ENCODE measurements at places on chromosomes 11 and 22.

DNA sequence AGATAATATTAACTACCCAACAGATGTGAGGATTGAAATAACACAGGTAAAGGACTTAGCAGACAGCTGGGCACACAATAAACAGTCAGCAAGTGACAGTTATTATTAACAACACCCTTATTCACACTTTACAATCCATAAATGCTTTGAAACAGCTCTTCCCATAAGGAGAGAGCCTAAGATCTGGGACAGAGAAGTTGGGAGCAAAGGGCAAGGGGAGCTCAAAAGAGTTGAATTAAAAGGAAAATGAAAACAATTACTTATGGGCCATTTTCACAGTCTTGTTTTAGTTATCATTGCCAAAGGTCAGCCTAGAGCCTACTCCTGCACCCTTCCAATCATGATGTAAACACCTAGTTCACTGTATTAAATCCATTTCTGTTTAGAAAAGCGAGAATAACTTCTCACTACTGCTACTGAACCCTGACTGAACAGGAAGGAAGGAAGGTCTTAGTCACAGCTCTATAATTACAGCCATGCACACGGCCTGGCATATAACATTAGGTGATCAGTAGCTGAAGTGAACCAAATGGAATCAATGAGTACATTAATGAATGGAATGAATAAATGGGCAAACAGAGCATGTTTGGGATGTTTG lies 111.3 kb downstream of the PLEKHA7 start:
- DNase-seq: no peak

GRCh38 chr11:131201674-131202073 lies 168.7 kb upstream of the NTM start:
- no peak for DNase-seq

GRCh38 chr22:45329530-45329936 lies 19.8 kb downstream of the FAM118A start:
- DNase-seq: no peak

- no peak for DNase-seq
These were observed 293.8 kb downstream of the BRD1 start for GRCh38 chr22:49533886-49534285.

DNA sequence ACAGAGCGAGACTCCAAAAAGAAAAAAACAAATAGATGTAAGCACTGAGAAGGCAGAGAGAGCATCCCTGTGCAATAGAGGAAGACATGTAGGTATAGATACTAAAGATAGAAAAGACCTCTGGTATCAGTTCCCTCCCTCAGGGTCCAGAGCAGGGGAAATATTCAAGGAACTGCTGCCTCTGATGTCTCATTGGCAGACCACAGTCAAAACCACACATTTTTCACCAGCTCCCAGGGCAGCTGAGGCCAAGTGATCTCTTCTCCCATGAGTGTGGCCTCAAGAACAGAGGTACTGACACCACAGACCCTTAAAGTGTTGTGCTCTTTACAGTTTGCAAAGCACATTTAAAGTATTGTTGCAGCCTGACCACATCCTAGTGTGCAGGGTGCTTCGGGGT lies 288.5 kb downstream of the NTM start:
- DNase-seq: peak; percentile 45

DNA sequence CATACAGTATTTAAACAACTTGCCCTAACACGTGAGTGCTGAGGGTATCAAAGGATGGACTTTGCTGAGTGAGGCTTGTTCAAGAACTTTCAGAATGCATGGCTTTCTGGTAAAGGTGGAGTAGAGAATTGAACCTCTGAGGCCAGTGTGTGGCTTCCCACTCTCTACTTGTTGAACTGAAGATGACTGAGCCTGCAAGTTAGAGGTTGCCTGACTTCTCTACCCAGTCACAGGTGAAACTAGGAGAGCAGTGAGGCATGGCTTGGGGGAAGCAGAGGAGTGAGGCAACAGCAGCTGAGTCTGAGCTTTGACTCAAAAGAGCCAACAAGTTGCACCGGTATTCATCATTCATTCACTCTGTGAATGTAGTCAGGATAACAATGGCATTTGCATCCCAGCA lies 256.4 kb upstream of the SESN3 start:
- no peak for DNase-seq

- no peak for DNase-seq
These were observed 51.2 kb upstream of the MYO18B start for GRCh38 chr22:25690798-25691197.

DNA sequence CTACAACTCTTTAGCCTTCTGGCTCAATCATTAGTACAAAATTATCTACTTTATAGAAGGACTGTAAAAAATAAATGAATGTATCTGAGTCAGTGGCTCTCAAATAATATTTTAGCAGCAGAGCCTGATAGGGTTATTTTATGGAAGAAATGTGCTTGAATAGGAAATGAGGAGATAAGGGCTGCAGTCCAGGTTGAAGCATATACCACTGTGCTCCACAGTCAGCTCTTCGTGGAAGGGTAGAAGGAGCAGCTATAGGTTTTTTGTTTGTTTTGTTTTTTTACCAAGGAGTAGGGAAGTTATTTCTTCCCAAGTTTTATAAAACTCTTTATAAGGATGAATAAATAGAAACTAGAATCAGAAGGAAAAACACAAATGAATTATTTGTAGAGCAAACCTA lies 242.0 kb downstream of the DLG2 start:
- no peak for DNase-seq

- no peak for DNase-seq
These were observed 5.7 kb upstream of the MMP20 start for GRCh38 chr11:102630598-102631448.

GRCh38 chr11:129298988-129299387 lies 76.7 kb upstream of the BARX2 start:
- no peak for DNase-seq

DNA sequence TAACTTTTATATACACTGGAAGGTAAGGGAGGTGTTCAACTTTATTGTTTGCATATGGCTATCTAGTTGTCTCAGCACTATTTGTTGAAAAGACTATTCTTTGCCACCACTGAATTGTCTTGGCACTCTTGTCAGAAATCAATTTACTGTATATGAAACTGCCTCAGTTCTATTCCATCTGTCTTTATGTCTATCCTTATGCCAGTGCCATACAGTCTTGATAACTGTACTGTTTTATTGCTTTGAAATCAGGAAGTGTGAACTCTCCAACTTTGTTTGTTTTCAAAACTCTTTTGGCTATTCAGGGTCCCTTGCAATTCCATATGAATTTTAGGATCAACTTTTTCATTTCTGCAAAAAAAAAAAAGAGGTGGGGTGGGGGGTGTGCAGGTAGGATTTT lies 77.2 kb downstream of the PRSS23 start:
- DNase-seq: no peak

- DNase-seq: peak; percentile 63
These were observed 773 bp upstream of the PATL1 start for GRCh38 chr11:59669611-59670009.

DNA sequence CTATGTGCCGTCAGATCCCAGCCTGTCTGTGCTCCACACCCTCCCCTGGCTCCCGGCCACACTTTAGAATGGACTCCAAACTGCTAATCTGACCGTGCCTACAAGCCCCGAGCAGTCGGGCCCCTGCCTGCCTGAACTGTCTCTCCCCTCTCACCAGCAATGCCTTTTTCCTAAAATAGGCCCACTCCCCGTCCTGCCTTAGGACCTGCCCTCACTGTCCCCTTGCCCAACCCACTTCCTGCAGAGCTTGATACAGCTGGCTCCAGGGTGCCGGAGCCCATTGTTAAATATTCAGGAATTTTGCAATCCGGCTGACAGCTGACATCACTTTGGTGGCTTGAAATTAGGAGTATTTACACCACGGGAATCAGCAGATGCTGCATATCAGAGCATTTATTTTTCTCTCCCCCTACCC lies 21.4 kb downstream of the MN1 start:
- DNase-seq: peak; percentile 47

GRCh38 chr11:4454021-4454420 lies 4.9 kb downstream of the OR52K2 start:
- no peak for DNase-seq

DNA sequence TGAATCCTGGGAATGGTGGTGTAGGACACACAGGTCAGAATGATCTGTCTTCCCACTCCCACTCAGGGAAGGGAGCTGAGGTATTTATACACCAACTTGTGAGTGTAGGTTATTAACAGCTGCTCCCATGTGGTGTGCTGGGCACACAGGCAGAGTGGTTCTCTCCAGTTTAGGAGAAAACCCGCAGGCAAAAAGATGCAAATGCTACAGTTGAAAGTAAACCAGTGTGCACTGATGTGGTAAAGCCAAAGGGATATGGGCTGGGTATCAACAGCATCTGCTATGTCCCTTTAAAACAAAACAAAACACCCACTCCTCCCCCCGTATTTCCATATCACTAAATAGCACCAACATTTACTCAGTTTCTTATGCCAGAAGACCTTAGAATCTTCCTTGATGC lies 75.4 kb upstream of the SYT13 start:
- no peak for DNase-seq

DNA sequence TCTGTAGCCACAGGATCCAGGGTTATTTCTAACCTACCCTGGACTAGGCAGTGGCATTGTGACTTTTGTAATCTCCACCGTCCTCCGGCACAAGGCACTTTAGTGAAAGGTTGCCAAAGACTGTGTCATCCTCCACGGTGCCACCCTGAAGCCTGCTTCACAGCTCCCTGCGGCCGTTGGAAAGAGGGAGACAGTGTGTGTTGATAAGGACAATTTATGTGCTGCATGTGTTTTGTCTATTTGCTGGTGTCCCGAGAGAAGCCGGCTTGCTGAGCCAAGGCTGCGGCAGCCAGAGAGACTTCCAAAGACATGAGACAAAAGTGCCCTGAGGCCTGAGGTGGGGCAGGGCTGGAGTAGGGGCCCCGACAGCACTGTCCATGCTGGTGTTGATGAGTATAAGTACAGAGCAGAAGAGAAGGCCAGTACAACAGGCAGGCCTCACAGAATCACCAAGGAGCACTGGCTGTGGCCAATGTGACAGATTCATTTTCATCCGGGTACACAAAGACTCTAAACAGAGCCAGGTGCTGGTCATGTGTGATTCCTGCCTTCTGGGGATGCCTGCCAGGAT lies 40.9 kb downstream of the GALNT18 start:
- DNase-seq: no peak
